ENCODE measurements at places on chromosomes 6 and 20.

GRCh38 chr6:17842934-17843821 is 136.5 kb upstream of the NUP153 start:
- no peak for DNase-seq

DNA sequence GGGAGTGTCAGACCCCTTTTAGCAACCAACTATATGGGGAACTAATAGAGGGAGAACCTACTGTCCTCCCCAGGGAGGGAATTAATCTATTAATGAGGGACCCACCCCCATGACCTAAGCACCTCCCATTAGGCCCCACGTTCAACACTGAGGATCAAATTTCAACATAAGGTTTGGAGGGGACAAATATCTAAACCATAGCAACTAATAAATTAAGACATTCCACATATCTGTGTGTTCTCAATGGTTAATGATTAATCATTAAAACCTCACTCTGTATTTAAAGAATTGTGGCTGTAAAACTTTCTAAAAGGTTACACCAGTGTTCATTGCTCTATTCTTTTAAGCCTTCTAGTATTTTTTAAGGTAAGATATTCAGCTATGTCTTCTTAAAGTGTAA is 500.4 kb upstream of the SULF2 start:
- DNase-seq = no peak

GRCh38 chr20:19129976-19130612 is 82.3 kb upstream of the SLC24A3 start:
- DNase-seq = no peak

GRCh38 chr6:132506869-132507808 is 5.8 kb downstream of the STX7 start:
- DNase-seq = no peak

- no peak for DNase-seq
These were observed 54.9 kb downstream of the ANKRD6 start for GRCh38 chr6:89487864-89488263.

DNA sequence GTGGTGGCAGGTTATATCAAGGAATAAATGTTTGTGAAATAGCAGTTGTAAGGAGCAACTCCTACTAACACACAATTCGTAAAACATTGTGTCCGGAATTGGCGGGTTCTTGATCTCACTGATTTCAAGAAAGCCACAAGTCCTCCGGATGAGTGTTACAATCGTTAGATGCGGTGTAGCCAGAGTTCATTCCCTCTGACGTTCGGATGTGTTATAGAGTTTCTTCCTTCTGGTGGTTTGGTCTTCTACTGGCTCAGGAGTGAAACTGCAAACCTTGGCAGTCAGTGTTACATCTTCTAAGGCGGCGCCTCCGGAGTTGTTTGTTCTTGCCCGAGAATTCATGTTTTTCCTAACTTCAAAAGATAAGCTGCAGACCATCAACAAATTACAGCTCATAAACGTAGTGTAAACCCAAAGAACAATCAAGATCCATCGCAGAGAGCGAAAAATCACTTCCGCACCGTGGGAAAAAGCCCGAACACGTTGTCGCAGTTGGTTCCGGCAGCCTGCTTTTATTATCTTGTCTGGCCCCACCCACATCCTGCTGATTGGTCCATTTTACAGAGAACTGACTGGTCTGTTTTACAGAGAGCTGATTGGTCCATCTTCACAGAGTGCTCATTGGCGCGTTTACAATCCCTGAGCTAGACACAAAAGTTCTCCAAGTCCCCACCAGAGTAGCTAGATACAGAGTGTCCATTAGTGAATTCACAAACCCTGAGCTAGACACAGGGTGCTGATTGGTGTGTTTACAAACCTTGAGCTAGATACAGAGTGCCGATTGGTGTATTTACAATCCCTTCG is 58.2 kb downstream of the TRIM27 start:
- DNase-seq = peak; percentile 59

DNA sequence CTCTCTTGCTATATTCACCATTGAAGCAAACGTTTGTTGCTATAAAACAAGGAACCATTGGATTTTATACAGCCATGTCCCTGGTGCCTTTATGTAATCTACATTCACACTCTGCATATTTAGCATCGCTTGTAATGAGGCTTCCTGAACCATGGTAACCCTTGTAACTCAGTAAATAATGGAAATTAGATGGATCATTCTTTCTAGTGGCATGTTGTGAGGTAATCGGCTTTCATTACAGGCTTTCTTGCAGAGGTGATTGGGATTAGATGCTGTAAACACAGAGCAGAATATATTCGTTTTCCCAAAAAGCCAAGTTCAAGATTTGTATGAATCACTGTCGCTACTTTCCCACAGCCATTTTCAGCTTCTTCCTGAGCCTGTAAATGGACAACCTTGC is 36.1 kb downstream of the SMPDL3A start:
- DNase-seq = no peak

- no peak for DNase-seq
These were observed 59.5 kb upstream of the BMP2 start for GRCh38 chr20:6708010-6708409.

DNA sequence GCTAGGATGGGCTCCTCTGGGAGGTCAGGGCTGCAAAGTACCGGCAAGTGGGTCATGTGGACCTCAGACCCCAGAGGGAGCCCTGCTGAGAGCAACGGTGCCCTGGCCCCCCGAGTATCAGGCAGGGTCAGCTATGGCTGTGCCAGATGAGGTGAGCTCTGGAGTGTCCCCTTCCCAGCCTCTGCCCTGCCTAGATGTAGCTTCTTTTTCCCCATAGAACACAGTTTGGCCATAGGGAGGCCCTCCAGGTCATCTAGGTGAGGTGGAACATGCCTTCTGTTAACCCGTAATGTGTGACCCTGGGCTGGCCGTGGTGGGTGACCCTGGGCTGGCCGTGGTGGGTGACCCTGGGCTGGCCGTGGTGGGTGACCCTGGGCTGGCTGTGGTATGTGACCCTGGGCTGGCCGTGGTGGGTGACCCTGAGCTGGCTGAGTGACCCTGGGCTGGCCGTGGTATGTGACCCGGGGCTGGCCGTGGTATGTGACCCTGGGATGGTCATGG is 21.2 kb upstream of the PCMTD2 start:
- no peak for DNase-seq

DNA sequence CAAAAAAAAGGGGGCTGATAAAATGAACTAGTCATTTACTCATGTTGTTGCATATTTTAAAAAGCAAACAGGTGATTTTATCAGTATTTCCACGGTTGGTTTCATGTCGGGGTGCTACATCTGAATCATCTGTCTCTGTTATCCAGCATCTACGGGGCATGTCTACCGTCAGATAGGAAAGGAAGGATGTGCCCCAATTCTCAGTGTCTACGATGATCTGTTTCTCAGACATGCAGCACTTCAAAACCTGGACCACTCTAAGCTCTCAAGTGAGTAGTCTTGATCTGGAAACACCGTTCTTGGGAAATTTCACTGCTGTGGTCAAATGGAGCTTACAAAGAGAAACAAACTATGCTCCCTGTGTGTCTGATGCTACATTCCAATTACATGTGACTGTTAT is 240.3 kb upstream of the TAB2 start:
- DNase-seq = peak; percentile 60

- no peak for DNase-seq
These were observed 24.1 kb downstream of the HM13 start for GRCh38 chr20:31538326-31538725.

DNA sequence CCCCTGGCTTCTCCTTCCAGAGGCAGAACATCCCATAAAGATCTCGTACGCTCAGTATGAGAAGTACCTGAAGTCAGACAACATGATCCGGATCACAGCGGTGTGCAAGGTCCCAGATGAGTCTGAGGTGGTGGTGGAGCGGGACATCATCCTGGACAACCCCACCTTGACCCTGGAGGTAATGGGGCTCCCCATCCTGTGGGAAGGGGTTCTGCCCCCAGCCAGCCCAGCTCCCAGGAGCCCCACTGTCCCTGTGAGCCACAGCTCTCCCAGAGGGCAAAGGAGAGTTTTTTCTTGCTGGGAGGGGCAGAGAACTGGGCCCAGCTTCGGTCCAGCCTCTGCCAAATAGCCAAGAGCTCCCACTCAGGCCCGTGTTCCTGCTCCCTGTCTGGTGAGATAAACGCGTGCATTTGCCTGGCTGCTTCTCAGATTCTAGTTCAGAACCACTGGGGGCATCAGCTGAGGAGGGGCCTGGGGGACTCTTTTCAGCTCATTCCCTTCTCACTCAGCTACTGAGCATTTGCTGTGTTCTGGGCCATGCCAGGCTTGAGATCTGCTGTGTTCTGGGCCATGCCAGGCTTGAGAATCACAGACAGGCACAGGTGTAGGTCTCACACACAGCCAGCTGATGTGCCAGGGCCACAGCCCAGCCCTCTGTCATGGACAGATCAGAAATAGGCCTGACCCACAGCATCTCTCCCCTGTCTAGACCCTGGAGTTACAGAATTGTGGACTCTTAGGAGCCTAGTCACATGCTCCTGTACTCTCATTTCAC is 39.5 kb downstream of the TGM3 start:
- no peak for DNase-seq

DNA sequence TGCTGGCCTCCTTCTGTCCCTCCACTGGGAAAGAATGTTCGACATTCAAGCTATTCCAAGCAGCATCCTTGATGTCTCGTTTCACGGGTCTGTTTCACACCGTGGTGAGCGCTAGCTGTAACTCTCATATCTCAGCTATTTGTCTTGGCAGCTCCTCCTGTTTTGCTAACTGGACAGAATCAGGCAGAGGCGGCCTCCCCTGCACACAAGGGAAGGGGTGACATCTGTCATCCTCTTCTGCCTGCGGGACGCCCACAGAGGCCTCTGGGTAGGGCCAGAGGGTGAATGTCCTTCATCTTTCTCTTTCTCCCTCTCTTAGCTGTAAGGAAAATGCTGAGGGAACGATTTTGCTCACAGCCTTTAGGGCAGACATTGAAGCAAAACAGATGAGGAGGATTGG is 232.8 kb upstream of the GMDS start:
- DNase-seq = no peak

GRCh38 chr6:112502351-112503090 is 155.4 kb downstream of the RFPL4B start:
- DNase-seq = no peak

DNA sequence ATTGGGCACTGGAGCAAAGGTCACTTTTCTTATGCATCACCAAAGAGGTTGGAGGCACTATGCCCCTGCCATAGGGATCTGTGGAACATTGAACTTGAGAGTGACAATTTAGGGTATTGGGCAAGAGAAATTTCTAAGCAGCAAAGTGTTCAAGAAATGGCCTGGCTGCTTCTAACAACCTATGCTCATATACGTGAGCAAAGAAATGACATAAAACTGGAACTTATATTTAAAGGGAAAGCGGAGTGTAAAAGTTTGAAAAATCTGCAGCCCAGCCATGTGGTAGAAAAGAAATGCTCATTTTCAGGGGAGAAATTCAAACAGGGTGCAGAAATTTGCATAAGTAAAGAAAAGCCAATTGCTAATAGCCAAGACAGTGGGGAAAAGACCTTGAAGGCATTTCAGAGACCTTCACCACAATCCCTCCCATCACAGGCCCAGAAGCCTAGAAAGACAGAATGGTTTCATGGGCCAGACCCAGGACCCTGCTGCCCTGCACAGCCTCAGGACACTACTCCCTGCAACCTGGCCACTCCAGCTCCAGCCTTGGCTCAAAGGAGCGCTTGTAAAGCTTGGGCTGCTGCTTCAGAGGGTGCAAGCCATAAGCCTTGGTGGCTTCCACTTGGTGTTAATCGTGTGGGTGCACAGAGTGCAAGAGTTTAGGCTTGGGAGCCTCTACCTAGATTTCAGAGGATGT is 24.4 kb downstream of the NCR2 start:
- no peak for DNase-seq

GRCh38 chr6:139764498-139764986 is 390.1 kb upstream of the CITED2 start:
- DNase-seq = no peak

DNA sequence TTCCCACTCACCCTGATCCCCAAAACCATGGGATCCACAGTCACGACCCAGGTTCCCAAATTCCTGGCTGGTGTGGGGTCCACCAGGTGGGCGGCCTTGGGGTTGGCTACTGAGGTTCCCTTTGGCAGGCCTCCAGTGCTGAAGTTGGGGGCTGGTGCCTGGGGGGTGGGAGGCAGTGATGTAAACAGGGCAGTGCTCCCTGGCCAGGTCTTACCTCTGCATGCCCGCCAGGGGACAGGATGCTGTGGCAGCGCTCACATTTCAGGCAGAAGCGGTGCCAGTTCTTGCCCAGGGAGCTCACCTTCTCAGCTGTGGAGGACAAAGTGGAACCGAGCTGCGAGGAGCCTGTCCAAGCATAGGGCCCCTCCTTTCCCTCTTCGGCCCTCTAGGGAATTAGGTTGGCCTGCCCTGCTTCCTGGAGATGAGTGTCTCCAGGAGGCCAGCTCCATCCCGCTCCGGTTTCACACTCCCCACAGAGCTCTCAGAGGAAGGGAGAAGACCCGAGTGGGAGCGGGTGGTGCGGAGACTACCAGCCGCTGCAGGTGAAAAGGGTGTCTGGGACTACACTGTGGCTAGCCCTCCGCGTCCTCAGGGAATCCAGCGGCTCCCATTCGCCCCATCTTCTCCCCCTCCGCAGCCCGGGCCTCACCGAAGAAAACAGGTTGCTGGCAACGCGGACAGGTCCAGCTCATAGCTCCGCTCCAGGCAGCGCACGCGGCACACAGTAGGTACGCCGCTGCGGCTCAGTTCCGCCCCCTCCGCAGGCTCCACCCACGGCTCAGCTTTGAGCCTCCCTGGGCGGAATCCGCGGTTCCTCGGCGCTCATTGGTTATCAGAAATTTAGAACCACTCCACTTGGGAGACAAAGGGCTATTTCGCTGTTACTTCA is at the start of gene CRIP3:
TSS of gene CRIP3 (minus strand) at position 726 of the 889 bp plus-strand sequence. CDS start at position 692, 34 bp downstream.
- peak; percentile 73 for DNase-seq

GRCh38 chr20:63689046-63690002 is 7.1 kb upstream of the TNFRSF6B start:
- no peak for DNase-seq

- no peak for DNase-seq
These were observed 8.5 kb downstream of the PYGB start for GRCh38 chr20:25256226-25256859.

- no peak for DNase-seq
These were observed 398.4 kb downstream of the BTBD9 start for GRCh38 chr6:38241200-38241871.

DNA sequence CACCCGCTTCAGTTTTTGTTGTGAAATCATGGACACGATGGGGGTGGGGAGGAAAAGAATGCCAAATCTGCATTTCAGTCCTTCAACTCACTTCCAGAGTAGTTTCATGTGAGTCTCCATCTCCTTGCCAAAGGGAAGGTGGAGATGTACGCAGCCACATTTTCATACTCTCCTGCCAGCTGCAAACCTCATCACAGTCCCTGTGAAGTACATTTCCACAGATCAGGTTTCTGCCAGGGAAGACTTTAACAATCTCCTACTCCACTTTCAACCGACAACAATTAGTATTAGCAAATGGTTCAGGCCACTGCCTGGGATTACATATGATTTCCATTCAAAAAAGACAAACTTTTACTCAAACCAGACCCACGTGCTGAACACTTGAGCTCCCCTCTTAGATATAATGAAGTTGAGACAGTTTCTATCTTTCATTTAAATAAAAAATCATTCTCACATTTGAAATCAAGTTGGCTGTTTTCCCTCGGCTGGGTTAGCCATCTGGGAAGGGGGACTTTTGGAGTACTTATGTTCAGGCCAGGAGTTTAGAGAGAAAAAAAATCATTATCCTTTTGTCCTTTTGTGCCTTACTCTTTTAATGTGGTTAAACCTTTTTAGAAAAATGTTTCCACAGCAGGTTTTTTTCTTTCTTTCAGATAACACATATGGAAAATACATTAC is 51.0 kb upstream of the CEP162 start:
- DNase-seq = no peak

GRCh38 chr6:140855520-140855919 is 1277.2 kb upstream of the GJE1 start:
- no peak for DNase-seq

- DNase-seq = no peak
These were observed 79.4 kb downstream of the BMP6 start for GRCh38 chr6:7805078-7805849.

- DNase-seq = no peak
These were observed 233.4 kb downstream of the NFATC2 start for GRCh38 chr20:51309128-51309527.

All from CD4-positive, CD25-positive, alpha-beta regulatory T cell (primary cell).